ENCODE measurements at places on chromosomes 2 and 18.
A peak's percentile ranks its signal among the peaks of the same experiment; 100 is the strongest.

- DNase-seq = no peak
These were observed 584.3 kb downstream of the FBXO15 start for GRCh38 chr18:73563345-73563744.

- DNase-seq = no peak
These were observed 79.3 kb downstream of the C2orf74 start for GRCh38 chr2:61241266-61241665.

DNA sequence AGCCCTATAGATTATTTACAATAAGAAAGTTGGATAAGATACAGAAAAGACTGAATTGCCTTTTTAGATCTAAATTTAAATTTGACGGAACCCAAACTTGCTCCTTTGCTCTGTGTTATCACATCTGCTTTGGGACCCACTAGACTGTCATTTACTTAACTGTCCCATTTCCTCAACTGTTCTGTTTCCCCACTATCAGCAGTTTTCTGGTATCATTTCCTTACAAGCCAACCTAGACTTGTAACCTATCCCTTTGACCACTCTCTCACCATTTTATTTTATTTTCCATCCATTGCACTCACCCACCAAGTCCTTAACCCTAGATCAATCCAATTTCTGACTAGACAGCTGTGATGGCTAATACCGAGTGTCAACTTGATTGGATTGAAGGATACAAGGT is 38.6 kb upstream of the CD28 start:
- no peak for DNase-seq

DNA sequence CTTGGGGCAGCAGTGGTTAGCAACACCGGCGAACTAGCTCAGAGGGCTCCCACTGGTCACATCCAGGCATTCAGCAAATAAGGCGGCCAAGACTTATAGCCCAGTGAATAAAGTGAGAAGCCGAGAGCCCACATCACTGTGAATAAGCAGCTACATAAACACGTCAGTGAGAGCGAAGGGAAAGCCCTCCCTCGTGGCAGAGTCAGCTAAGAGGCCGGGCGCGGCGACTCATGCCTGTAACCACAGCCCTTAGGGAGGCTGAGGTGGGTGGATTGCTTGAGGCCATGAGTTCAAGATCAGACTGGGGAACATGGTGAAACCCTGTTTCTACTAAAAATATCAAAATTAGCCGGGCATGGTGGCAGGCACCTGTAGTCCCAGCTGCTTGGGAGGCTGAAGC is 5.2 kb downstream of the D2HGDH start:
- DNase-seq = peak; percentile 34

- DNase-seq = no peak
These were observed 268.5 kb upstream of the ZSWIM2 start for GRCh38 chr2:187117483-187117882.

- DNase-seq = no peak
These were observed 34.6 kb downstream of the TGFBRAP1 start for GRCh38 chr2:105294844-105295481.
